ENCODE measurements at places on chromosomes 13 and 19.
A peak's percentile ranks its signal among the peaks of the same experiment; 100 is the strongest.

DNA sequence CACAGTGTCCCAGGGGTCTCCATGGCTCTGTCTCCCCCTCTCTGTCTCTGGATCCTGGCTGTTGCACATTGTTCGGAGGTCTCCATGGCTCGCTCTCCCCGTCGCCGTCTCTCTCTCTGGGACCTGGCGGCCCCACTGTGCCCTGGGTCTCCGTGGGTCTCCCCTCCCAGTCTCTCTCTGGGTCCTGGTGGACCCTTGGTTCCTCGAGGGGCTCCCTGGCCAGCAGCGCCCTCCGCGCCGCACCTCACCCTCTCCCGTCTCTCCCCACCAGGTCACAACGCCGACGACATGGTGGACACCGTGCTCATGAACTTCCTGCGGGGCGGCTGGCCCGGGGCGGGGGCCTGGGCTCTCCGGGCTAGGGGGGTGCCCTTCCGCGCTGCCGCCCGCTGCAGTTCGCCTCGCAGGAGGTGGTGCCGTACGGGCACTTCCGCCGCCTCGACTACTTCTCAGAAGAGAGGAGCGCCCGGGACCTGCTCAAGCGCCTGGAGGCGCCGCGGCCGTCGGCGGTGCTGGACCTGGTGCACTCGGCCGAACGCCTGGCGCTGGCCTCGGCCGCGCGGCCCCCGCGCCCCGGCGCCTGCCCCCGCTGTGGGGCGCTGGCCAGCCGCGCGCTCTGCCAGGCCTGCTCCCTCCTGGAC is 29.1 kb downstream of the SIGLEC5 start:
- DNase-seq: no peak

DNA sequence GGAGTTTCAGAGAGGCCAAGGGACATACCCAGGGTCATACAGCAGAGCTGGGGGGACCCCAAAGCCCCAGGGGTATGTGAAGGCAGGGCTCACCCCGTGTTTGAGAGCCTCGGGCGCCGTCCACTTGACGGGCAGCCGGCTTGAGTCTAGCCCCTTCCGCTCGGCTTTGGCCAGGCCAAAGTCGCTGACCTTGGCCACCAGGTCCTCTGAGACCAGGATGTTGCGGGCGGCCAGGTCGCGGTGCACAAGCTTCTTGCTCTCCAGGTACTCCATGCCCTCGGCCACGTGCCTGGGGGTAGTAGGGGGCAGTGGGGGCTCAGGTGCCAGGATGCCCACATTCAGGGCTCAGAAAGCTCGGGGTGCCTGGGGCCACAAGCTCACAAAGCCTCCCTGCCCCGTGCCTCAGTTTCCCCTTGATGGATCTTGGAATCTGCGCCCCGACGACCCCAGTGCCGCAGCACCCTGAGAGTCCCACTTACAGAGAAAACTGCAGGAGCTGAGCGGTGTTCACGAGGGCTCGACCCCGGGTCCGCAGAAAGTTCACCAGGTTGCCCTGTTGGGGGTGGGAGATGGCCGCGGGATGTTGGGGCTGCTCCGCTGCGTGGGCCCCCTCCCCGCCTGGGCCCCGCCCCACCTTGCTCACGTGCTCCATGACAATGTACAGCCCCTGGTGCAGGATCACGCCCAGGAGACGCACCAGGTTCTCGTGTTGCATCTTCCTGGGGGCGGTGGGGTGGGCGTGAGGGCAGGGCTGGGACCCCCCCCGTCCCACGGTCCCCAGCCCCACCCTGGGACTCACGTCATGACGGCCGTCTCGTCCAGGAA is 7.1 kb downstream of the MATK start:
- DNase-seq: no peak

DNA sequence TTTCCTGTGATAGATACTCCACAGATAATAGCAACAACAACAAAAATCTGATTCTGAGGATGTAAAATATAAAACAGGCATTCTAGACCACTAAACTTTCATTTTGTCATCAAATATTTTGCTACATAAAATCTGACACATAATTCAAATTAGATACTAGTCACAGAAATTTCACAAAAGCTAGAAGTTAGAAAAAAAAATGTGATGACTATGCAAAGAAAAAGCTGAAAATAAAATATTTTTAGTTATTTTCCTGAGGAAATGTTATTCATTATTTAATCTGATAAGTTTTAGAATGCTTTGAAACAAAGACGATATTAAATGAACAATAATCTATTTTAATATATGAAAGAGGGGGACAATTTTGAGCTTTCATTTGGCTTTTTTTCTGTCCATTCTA is 357.2 kb downstream of the SLITRK6 start:
- no peak for DNase-seq

GRCh38 chr19:31548941-31549340 is 199.7 kb upstream of the TSHZ3 start:
- DNase-seq: no peak

DNA sequence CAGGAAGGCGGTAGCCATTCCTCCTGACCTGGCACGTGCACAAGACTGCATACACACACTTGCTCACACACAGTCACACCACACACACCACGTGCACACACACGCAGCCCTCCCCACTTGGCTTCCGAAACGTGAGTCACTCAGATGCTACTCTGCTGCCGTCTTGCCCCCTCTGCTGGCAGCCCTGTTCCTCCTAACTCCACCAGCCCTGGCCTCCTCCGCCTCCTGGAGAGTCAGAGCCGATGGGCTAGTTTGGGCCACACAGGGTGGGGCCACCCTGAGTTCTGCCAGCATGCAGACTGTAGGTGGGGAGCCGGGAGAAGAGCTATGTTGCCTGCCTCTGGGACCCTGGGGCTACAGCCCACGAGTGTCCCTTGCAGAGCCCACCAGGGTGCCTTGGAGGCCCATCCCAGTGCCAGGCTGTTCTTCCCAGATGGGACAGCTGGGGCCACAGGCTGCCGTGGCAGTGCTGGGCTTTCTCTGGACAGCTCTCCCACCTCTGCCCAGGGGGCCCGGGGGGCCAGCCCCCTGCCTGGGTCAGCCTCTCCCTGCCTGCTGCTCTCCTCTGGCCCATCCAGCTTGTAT is 12.1 kb downstream of the PIN1 start:
- no peak for DNase-seq

DNA sequence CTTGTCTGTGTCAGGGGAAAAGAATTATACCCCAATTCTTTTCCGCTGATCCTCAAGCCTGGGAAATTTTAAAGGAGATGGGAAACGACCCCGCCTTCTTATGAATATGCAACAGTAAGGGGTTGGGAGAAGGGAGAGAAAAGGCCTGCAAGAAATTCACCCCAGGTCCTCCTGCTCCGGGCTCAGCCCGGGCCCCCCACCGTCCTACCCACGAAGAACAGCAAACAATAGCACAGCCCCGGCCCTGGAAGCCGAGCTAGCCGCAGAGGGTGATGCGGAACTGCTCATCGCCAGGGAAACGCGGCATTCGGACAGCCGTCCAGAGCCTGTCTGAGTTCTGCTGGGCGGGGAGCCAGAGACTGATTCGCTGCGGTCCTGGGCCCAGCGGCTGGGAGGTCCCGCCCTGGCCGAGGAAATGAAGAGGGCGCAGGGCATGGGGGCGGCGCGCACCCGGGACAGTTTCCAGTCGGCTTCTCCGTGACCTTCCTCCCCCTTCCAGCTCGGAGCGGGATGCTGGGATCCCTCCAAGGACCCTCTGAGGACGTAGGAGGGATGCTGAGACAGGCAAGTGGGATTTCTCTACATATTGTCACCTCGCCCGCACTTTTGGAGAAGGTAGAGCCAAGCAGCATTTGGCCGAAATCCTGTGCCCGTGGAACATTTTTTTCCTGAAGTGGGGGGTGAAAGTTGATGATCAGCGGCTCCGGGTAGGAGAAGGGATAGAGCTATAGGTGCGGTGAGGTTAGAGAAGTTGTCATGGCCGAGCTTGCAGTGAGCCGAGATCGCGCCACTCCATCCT is 82.3 kb upstream of the C1QTNF9B start:
- no peak for DNase-seq

GRCh38 chr13:71864986-71865873 is 1.8 kb downstream of the DACH1 start:
- no peak for DNase-seq

- no peak for DNase-seq
Measured at GRCh38 chr13:100409132-100409531, 179.5 kb downstream of the GGACT start.

DNA sequence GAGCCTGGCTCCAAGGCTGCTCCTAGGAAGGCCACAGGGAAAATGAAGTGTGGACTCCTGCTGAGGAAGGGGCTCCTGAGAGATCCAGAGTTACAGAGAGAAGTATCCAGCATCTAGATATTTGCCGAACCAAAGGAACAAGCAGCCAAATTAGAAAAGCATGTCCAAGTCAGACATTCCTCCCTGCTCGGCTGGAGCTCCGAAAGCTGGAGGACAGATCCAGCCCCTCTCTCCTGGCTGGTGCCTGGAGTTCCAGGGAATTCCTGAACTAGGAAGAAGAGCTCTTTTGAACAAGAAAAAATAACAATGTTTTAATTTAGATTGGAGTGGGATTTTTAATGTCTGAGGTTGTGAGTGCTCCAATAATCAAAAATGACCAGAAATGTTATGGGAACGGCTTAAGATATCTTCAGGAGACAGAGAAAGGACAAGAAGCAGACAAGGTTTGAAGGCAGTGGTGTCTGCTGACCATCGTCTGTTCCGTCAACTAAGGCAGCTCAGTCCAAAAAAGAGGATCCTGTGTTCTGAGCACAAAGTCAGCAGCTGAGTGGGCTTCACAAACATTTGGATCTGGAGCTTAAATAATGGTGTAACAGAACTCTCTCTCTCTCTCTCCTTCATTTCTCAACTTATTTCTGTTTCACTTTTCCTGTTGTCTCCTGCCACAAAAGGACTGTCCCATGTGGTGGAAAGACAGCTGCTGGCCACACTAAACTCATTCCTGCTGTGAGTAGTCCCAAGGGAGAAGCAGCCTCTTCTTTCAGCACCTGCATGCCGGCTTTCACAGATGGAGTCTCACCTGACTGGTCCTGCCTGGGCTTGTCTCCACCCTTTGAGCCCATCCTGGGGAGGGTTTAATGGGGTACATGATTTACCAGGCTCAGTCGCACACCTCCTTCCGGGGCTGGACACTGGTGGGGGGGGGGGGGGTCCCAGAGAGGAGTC is 31.5 kb upstream of the IRS2 start:
- DNase-seq: no peak

DNA sequence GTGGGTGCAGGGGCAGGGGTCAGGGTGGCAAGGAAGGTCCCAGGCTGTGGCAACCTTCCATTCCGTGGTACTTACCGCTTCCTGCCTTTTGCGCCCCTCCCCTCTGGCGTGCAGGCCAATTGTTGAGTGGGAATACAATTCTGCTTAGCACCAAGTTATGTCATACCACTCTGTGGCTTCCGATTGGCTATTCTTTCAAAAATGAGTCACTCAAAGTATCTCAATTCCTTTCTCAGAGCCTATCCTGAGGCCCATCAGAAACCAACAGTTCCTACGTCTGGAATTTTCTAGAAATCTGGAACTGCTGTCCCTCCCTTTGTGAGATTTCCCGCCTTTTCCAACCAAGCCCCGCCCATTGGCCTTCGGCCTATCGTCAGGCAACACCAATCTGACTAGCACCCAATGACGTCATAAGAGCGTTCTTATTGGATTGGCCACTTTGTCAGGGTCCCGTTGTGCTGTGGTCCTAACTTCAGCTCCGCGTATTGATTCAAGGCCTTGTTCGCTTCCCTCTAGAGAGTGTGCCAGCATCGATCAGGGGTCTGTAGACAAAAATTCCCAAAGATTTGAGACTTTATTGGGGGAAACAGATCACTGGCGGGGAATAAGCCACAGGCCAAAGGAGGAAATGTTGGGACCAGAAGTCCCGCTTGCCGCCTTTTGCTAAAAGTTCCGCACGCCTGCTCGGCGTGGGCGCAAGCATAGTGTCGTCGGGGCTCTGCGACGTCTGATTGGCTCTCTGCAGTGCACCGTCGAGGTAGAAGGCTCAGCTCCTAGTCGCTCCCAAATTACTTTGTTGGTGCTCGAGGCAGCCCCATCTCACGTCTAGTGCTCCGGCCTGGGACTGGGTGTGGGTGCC is 11.7 kb downstream of the NTN5 start:
- DNase-seq: no peak

DNA sequence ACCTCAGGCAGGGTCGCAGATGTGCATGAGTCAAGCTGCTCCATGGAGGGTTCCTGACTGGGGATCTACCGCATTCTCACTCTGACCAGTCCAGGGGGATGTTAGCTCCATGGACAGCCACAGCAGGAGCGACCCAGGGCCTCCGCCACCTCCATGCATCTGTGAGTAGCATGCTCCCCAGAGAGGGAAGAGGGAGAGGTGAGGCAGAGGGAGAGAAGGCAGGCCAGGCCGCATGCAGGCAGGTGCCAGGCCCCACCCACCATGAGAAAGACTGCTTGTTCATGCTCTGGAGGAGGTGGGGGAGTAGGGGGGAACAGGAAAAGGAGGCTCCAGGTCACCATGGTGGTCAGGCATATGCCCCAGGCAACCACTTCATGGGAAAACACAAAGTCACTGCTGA is 20.3 kb downstream of the TUBA3C start:
- DNase-seq: no peak

GRCh38 chr19:48874303-48875135 is 2.3 kb downstream of the PPP1R15A start:
- no peak for DNase-seq

- DNase-seq: no peak
Measured at GRCh38 chr19:34172661-34173192, 423 bp downstream of the LSM14A start.

DNA sequence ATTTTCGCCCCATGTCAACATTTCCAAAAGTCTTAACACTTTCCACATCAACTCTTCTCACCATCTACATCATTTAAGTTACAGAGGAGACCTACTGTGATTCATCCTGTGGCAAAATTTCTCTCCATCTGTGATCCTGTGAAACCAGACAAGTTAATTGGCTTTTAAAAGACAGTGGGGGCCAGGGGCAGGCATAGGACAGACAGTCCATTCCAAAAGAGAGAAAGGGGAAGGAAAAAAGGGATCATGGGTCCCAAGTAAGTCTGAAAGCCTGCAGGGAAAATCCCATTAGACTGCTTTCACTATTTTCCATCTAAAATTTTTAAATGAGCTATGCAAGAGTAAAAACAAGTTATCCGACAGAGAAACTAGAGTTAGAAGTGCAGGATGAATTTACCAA is 121.0 kb downstream of the MRPL57 start:
- DNase-seq: no peak

- peak; percentile 75 for DNase-seq
Measured at GRCh38 chr13:76129305-76130000, 493.3 kb downstream of the LMO7 start.

DNA sequence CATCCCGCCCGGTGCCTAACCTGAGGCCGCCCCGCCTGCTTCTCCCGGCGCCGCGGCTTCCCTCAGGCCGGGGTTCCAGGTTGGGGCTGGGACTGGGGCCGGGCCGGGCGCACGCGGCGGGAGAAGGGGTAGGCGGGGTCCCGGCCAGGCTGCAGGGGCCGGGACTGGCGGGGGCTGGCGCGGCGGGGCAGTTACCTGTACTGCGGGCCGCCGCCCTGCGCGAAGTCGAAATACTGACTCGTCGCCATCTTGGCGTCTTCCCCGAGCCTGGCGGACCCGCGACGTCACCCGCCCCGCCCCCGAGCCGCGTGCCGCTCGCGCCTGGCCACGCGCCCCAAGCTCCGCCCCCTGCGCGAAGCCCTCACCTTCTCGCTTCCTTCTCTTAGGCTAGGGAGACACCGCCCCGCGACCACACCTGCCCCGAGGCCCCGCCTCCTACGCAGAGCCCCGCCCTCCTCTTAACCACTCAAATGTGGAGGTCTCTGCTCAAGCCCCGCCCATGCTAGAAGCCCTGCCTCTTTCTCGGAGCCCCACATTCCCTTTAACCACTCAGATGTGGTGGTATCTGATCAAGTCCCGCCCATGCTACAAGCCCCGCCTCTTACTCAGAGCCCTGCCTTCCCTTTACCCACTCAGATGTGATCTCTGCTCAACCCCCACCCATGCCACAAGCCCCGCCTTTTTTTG is at the start of gene ZFR2:
Gene ZFR2 (minus strand): TSS at position 269 of the 687 bp plus-strand sequence. CDS start 21 bp downstream, at position 248.
- no peak for DNase-seq

Measured in NCI-H524 treated with DMSO at 0.1 percent for 48 hours (cell line).